SJSA1 (cell line): ENCODE measurements at places on chromosomes 7 and 10. TPM values are rescaled to one million over a fixed set of nuclear protein-coding genes. Genes with fewer than 3 reads are reported as not detected.
A peak's percentile ranks its signal among the peaks of the same experiment; 100 is the strongest.

The GRID1 gene
- 0.05 TPM in 1 of 2 replicates, not detected in the other for total RNA-seq

- no peak overlapping the region for H3K4me3 ChIP-seq
- DNase-seq: no peak
- no peaks in the 10 kb centered on the region for H3K36me3 ChIP-seq
- no peaks in the 10 kb centered on the region for H3K4me1 ChIP-seq
Observed at GRCh38 chr7:29557954-29558353, 5.7 kb upstream of the PRR15 start.

GRCh38 chr7:25858525-25859411, 293.2 kb upstream of the NFE2L3 start:
- peaks cover 10% of the 10 kb centered on the region for H3K27me3 ChIP-seq
- no peak overlapping the region for H3K4me3 ChIP-seq
- peaks cover 6% of the 10 kb centered on the region; the same call in 1 of the 2 replicates for H3K4me1 ChIP-seq
- no peak for DNase-seq

DNA sequence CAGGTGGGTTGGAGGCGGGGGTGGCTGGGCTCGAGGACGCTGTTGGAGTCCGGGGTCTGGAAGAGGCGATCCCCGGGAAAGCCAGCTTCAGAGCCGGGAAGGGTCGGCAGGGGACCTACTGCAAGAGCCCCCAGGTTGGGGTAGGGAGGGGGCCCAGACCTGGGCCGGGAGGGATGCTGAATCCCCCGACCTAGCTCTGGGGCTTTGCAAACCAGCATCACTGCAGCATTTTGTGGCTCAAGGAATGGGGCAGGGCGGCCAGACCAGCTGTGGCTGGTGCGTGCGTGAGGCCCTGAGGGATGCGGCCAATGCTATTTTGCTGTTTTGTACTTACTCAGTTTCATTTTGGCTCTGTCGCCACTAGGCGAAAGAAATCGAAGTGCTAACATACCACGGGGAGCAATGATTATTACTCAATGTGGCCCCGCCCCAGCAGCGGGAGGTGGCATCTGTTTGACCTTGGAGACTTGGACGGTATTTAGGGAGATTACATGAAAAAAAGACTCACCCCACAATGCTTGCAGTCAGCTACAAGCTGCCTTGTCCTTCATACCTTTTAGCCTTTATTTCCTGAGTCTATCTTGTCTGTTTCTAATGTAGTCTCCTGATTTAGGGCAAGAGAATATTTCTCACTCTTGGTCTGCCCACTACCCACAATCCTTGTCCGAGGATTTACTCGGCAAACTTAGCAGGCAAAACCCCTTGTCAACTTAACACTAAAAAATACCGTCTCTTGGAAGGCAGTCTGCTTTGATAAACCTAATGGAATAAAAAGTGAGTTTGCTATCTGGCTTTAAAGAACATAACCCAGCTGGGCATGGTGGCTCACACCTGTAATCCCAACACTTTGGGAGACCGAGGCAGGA, 16.2 kb downstream of the HSPB1 start:
- no peaks in the 10 kb centered on the region for H3K27me3 ChIP-seq
- peak overlapping the region; percentile 26 for H3K27ac ChIP-seq
- peak; percentile 71 for DNase-seq
- peak overlapping the region; percentile 49 for H3K4me3 ChIP-seq
- peaks cover 18% of the 10 kb centered on the region for H3K36me3 ChIP-seq
- H3K4me1 ChIP-seq: peaks cover 20% of the 10 kb centered on the region

DNA sequence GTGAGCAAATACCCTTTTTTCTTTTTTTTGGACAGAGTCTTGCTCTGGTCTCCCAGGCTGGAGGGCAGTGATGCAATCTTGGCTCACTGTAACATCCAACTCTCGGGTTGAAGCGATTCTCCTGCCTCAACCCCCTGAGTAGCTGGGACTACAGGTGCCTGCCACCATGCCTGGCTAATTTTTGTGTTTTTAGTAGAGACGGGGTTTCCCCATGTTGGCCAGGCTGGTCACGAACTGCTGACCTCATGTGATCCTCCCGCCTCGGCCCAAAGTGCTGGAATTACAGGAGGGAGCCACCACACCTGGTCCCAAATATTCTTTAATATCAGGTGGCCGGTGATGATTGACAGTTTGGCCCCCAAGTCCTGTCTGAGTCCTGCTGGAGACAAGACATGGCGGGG, 6.6 kb downstream of the LAT2 start:
- no peak overlapping the region for H3K27ac ChIP-seq
- H3K4me3 ChIP-seq: no peak overlapping the region
- no peaks in the 10 kb centered on the region for H3K36me3 ChIP-seq
- no peaks in the 10 kb centered on the region for H3K4me1 ChIP-seq
- H3K27me3 ChIP-seq: no peaks in the 10 kb centered on the region
- DNase-seq: no peak
